ENCODE measurements at places on chromosomes 7 and 10. TPM values are rescaled to one million over a fixed set of nuclear protein-coding genes. Genes with fewer than 3 reads are reported as not detected.

CPXM2 gene
- 1.4 TPM for polyA plus RNA-seq

- DNase-seq: no peak
These were observed 513.4 kb downstream of the ANKRD7 start for GRCh38 chr7:118737935-118738334.

DNA sequence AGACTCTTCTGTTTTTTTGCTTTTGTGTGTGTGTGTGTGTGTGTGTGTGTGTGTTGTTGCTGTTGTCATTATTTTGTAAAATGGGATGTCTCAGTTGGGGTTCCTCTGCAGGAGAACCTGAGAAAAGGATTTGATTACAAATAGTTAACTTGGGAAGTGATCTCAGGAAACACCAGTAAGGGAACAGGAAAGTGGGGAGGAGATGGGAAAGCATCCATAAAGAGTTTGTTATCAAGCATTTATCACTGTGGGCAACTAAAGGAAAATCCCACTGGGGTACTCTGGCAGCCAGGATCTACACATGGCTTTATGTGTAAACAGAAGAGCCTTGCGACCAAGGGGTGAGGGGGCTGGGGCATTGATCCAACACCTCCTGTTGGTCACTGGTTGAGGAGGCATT is 485.4 kb downstream of the KCNMA1 start:
- no peak for DNase-seq

DNA sequence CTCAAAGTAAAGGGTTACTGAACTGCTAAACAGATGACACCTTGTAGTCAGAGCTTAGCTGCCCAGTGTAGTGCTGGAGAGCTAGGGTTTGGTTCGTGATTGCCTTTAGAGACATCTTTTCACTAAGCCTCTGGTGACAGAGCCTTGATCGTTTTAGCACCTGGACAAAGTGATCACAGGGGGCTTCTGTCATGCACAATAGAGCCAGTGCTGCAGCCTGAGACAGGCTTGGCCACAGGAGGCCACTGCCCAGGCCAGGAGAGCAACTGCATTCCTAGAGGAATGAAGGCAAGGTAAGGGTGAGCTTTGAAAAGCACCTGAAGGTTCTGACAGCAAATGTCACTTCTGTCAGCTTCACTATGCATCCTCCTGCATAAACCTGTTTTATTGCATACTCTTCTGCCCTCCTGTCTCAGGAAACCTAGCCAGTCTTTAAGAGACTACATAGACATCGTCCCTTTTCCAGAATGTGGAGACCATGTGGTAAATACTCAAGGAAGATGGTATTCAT is 122.9 kb downstream of the NPY start:
- no peak for DNase-seq

DNA sequence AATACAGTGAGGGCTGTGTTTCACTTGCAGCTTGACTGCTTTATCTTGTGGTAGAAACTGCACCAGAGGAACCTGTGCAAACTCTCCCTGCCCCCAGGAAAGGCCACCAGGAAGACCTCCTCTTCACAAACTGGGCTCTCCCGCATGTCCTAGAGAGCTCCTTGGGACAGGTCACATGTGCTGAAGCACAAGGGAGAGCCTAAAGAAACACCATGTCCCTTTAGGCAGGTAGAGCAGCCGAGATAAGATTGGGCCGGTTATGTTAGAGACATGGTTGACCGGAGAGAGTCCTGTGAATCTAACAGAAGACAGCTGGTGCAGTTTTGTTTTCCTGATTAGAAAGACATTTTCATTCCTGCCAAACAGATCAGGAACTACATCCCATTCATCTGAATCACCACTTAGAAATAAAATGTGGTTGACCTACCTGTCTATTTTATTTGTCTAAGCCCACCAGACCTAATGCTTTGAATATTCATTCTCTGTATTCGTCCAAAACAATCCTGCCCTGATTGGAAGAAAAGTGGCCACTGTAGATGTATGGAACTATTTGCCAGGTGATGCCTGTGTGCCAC is 224.1 kb downstream of the GLI3 start:
- DNase-seq: no peak

DNA sequence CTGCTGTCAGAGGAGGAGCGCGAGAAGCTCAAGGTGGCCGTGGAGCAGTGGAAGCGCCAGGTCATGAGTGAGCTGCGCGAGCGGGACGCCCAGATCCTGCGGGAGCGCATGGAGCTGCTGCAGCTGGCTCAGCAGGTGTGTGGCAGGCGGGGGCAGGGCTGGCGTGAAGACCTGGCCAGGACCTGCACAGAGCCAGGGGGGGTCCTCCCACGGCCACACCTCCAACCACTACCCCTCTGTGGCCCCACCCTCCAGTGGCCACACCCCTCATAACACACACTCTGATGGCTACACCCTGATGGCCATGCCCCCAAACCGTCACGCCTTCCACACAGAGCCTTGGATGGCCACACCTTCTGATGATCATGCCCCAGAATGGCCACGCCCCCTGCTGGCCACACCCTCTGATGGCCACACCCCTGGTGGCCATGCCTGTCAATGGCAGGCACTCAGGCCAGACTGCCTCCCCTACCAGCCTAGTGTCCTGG is 23.4 kb upstream of the DPYSL4 start:
- DNase-seq: peak; percentile 23

DNA sequence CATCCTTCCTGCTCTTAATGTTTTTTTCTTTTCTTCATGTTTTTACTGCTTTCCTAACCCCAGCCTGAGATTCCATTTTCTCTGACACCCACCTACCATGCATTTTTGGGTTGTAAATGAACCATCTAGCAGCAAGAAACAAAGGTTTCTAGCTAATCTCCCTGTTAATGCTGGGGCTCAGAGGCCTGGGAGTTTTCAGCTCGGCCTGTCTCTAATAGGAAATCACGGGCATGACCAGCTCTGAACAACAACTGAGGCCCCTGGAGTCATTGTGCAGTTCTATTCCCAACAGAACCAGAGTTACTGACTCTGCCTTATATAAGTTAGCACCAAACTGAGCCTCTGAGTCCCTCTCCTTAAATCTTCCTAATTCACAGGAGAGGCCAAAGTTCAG is 134.8 kb downstream of the CFAP58 start:
- no peak for DNase-seq

Measured in psoas muscle (tissue), 8 donors.